Natural killer cell (primary cell): ENCODE measurements at places on chromosomes 12 and 14. TPM values are rescaled to one million over a fixed set of nuclear protein-coding genes. Genes with fewer than 3 reads are reported as not detected.

DNA sequence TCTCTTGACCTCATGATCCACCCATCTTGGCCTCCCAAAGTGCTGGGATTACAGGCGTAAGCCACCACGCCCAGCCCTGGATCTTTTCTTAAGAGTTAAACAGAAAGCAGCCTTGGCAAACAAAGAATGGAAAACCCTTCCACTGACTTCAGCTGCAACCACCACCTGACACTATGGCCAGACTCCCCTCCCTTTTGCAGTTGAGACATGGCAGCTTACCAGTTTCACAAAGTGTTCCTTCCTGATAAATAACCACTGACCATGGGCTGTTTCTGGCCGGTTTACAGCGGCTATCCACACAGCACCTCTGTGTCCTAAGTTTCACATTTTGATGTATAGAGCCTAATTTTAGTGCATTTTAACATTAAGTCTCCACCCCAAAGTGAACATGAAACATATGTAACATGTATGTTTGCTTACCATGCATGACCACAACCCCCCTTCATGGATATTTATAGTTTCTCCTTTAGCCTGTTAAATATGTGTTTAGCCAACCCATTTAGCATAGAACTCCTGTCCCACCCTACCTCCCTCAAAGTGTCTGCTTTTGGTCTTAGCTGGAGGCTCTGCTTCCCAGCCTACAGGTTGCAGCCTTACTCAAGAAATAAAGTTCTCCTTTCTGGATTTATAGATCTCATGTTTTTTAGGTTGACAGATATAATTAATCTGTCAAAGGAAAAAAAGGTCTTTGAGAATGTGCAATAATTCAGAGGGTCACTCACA, 32.7 kb upstream of the RAB21 start:
- DNase-seq: no peak

The EFS gene
- not detected for total RNA-seq

- no peak for DNase-seq
Observed at GRCh38 chr12:97173688-97174410, 266.8 kb downstream of the NEDD1 start.

The B4GALNT3 gene
- total RNA-seq: 0.93 TPM

The NEUROD4 gene
- total RNA-seq: not detected

- DNase-seq: no peak
Observed at GRCh38 chr12:121388421-121388981, 11.4 kb upstream of the RNF34 start.

DNA sequence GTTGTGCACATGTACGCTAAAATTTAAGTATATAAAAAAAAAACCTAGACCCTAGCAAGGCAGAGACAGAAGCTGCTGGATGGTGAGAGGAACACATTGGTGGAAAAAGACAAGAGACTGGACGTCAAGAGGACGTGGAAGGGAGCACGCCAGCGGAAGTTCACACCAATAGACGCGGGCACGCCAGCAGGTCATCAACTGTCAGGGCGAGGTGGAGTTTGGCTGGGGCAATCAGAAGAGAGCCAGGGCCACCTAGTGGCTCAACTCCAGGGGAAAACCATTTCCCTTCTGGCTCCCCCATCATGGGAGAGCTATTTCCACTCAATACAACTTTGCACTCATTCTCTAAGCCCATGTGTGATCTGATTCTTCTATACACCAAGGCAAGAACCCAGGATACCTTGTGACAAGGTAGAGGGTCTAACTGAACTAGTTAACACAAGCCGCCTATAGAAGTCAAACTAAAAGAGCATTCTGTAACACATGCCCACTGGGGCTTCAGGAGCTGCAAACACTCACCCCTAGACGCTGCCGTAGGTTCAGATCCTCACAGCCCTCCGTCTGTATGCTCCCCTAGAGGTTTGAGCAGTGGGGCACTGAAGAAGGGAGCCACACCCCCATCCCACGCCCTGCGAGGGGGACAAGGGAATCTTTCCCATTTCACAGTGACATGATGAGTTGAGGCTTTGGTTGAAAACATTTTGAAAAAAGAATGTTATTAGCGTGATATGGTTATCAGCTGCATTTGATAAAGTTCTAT, 702.7 kb downstream of the TMTC2 start:
- no peak for DNase-seq

DNA sequence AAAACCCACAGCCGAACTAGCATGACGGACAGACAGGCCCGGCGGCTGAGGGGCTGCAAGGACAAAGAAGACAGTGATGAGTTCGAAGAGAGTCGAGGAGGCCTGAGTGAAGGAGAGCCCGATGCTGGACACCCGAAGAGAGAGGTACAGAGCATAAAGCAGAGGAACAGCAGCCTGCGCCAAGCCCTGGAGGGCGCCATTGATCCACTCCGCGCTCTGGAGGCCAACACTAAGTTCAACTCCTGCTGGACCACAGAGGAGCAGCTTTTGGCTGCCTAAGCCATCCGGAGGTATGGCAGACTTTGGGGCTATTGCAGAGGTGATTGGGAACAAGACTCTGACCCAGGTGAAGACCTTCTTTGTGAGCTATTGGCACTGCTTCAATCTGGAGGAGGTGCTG, 7.8 kb upstream of the PLXNC1 start:
- peak; percentile 70 for DNase-seq

GRCh38 chr14:51396222-51396815, 156.3 kb downstream of the TMX1 start:
- DNase-seq: no peak

The SMCO2 gene
- total RNA-seq: not detected

- no peak for DNase-seq
Observed at GRCh38 chr12:131643631-131644452, 67.0 kb upstream of the SFSWAP start.

The CELA1 gene
- total RNA-seq: 0.53 TPM

- no peak for DNase-seq
Observed at GRCh38 chr14:40413136-40413535, 980.9 kb upstream of the FBXO33 start.

The CBLN3 gene
- 1.5 TPM for total RNA-seq

DNA sequence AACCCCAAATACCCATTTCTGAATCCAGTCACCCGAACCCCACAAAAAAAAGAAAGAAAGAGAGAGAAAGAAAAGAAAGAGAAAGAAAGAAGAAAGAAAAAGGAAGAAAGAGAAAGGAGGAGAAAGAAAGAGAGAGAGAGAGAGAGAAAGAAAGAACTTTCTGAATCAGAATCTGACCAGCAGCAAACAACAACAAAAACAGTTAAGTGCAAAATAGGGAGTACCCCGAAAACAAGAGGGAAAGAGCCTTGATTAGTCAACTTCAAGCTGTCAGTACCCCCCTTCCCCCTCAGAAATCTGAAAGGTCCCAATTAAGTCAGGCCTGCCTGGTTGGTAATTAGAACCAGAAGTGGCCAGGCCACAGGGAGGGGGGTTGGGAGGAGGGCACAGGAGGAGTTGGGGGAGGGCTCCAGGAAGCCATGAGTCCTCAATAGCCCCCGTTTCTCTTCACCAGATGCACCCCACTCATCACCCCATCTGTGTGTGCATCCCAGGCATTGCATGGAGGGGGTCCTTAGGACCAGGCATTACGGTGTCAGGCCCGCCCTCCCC, 9.8 kb downstream of the RARG start:
- DNase-seq: peak; percentile 42

The KRT5 gene
- total RNA-seq: not detected
